ENCODE measurements at places on chromosomes 3 and 15.

- DNase-seq = no peak
Measured at GRCh38 chr3:69052472-69052898, 352 bp upstream of the TMF1 start.

GRCh38 chr15:91882858-91883586 lies 29.5 kb downstream of the SLCO3A1 start:
- no peak for DNase-seq

- DNase-seq = no peak
Measured at GRCh38 chr15:84949043-84949442, 32.6 kb upstream of the PDE8A start.

DNA sequence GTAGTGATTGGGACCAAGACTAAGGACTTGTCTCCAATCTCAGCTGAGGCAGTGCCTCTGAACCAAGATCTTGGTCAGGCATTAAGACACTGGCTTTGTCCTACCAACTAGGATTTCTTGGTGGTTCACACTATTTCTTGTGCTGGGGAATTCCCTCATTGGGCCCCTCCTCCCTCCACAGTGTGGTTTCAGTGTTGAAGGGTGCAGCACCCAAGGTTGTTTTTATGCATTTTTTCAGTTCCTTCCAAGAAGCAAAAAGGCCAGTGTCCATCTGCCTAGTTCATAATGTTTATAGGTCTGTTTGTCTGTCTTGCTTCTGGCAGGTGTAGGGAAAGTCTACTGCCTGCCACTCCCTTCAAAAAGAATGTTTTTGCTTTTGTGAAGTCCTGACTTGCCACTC lies 10.6 kb upstream of the ITPKA start:
- DNase-seq = no peak

GRCh38 chr3:139450159-139450558 lies 26.2 kb downstream of the RBP2 start:
- DNase-seq = no peak

DNA sequence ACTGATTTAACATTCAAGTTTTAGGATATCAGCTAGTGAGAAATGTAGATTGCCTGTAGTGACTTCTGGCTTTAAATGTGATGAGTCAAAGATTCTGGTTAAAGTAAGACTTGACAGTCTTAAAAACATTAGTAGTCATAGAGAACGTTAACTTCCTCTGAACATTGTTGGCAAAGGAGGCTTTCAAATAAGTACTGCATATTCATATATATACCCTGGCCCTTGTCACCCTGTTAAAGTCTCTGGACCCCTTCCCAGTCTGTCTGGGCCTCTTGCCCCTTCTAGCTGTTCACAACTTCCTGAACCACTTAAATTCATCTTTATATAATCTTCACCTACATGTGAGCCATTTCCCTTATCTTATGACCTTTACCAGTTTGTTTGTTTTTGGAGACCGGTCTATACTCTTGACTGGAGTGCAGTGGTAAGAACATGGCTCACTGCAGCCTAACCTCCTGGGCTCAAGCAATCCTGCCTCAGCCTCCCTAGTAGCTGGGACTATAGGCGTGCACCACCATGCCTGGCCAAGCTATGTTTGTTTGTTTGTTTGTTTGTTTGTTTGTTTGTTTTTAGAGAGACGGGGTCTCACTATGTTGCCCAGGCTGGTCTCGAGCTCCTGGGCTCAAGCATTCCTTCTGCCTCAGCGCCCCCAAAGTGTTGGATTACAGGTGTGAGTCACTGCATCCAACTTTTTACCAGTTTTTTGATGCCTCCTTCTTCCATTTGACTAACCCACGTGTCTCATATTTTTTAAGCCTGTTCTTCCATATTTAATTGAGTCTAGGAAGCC lies 64.4 kb upstream of the CRTC3 start:
- no peak for DNase-seq

GRCh38 chr15:70241561-70242320 lies 144.0 kb upstream of the TLE3 start:
- DNase-seq = no peak

DNA sequence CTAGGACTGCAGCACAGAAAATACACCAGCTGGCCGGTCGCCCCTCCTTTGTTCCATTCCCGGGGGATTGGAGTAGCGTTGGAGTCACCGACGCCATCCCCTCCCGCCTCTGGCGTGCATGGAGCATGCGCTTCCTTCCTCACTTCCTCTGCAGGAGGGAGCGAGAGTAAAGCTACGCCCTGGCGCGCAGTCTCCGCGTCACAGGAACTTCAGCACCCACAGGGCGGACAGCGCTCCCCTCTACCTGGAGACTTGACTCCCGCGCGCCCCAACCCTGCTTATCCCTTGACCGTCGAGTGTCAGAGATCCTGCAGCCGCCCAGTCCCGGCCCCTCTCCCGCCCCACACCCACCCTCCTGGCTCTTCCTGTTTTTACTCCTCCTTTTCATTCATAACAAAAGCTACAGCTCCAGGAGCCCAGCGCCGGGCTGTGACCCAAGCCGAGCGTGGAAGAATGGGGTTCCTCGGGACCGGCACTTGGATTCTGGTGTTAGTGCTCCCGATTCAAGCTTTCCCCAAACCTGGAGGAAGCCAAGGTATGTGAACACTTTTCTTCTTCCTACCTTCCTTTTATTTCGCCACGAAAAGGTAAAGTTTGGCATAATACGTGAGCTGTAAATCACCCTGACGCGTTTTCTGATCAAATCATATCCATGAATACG lies at the start of gene SCG3:
SCG3 (plus strand) TSS at position 201 of the 661 bp plus-strand sequence; CDS start at position 454, 253 bp downstream.
- DNase-seq = no peak

DNA sequence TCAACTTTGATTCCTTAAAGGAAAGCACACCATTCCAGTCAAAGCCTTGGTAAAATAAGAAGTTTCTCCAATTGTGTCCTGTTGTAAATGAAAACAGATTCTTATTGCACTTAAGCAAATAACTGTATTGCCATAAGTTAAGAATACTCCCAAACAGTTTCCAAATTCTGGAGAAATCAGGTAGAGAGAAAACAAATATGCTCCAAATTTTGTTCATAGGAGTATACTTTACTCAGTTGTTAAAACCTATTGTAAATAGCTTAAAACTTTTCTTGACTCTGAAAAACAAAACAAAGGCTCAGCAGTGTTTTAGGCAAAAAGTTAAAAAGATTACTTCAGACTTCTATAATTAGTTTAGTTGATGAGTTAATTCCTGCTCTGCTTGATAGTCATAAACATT lies 42.4 kb downstream of the LNP1 start:
- DNase-seq = no peak

DNA sequence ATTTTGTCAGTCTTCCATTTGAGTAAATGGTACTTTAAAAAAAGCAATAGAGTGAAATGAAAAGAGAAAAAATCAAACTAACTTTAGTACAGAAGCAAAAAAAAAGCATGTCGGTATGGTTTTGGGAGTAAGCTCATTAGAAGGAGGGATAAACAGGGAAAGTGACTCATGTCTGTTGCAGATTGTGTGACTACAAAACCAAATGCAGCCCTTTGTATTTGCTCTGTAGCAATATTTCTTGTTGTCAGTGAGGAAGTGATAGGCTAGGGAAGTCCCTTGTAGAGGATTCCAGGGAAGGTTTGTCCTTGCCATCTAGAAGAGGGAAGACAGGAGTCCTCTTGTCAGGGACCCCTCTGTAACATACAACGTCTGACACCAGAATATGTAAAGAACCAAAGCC lies 150.5 kb upstream of the POU1F1 start:
- DNase-seq = no peak

DNA sequence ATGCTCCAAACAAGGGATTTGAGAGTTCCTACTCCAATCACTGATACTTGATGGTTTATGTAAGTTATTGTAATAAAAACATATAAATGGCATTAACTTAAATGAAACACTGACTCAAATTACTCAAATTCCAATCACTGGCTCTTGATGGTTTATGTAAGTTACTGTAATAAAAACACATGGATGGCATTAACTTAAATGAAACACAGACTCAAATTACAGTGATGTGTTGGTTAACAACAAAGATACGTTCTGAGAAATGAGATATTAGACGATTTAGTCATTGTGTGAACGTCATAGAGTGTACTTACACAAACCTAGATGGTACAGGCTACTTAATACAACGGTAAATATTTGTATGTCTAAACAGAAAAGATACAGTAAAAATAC lies 6.6 kb downstream of the MOBP start:
- no peak for DNase-seq

DNA sequence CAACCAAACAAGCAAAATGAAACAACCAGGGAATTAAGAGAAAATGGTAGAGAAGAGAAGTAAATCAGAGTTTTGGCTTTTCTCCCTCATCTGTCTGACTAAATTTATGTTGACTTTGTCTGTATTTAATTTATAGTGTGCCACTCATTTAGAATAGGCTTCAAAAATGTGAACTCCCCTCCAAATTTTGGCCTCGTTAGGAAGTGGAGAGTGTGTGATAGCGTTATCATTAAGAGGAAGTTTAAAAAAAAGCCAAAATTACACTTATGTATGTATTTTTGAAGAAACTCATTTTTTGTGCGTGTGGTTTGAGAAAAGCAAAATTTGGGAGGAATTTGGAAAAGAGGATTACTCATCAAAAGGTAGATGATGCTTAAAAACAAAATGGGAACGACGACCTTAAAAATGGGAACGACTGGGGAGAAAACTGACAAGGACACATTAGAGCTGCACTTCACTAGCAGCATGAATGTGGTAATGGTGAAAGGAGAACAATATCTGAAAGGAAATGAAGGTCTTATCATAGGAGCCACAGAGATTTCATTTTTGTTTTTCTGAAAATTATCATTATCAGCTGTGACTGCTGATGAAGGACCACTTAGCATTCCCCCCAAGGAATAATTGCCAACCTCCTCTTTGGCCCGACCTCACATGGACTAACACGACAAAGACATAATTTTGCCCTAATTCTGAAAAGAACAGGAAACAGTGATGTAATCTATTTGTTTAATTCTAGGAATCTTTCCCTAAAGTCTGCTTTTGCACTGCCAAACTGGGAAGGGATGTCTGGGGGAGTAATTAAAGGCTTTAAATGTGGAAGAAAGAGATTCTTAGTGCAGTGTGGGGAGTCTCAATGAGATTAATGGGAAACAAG lies 163.2 kb upstream of the P2RY1 start:
- no peak for DNase-seq

DNA sequence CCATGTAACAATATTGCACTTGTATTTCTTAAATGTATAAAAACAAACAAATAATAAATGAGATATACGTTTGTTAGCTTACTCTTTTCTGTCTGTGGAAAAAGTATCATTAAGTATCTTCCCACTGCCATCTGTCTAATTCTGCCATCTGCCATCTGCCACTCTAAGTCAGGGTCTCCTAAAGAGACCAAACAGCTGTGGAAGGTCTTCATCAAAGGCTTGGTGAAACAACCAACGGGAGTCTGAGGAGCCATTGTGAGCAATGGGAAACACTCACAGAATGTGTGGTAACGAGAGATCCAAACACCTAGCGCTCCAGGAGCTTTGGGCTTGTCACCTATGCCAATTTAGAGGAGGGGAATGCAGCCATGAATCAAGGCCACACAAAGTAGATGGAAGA lies 28.7 kb upstream of the PFN2 start:
- DNase-seq = no peak

DNA sequence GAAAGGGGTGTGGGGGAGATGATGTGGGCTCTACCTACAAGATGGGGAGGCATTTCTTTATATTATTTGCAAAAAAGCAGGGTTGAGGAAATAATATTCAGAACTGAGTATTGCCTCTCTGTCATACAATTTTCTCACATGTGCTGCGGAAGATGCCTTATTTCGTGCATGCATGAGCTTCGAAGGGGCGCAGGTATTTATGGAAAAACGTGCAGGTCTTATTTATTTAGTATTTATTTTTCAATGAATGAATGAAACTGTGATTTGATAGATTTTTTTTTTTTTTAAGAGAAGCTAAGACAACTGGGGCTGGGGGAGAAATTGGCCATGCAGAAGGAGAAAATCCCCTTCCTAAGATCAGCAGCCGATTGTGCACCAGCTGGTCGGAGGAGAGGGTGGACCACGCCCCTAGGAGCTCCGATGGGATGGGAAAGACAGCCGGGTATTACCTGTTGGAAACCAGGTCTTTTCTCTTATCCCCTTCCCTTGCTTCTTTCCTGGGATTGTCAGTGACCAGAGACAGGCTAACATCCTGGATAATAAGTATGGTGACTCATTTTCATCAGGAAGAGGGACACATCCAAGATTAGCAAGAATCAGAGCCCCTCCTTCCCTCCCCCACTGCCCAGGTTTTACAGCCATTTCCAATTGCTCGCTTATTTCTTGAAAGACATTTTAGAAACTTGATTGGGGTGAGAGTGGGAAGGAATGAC lies 875 bp downstream of the GAP43 start:
- no peak for DNase-seq

DNA sequence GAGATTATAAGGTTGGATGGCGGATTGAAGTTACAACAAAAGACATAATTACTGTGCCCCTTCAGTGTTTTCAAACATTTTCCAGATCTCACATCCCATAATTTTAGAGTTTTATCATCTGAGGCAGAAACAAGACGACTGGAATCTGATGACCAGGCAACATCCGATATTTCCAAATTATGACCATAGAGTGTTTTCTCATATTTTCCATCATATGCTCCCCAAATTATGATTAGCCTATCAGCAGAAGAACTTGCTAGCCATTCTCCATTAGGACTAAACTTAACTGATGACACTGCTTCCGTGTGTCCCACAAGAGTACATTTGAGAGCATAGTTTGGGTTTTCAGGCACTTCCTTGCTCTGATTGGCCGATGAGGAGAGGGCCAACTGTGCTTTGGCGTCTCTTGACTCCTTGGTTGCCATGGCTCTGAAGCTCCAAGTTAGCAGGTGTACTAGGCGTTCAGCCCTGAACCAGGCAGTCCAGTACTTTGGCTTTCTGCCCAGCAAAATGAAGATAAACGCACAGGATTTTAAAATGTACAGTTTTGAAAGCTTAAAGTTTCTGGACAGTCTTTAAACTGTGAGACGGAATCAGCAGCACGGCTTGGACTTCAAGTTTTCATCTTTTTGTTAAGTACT lies 638 bp downstream of the WDR5B start:
- no peak for DNase-seq

- no peak for DNase-seq
Measured at GRCh38 chr3:108389372-108389771, 93.0 kb downstream of the HHLA2 start.

- DNase-seq = no peak
Measured at GRCh38 chr3:58624550-58624949, 42.0 kb downstream of the FAM3D start.

DNA sequence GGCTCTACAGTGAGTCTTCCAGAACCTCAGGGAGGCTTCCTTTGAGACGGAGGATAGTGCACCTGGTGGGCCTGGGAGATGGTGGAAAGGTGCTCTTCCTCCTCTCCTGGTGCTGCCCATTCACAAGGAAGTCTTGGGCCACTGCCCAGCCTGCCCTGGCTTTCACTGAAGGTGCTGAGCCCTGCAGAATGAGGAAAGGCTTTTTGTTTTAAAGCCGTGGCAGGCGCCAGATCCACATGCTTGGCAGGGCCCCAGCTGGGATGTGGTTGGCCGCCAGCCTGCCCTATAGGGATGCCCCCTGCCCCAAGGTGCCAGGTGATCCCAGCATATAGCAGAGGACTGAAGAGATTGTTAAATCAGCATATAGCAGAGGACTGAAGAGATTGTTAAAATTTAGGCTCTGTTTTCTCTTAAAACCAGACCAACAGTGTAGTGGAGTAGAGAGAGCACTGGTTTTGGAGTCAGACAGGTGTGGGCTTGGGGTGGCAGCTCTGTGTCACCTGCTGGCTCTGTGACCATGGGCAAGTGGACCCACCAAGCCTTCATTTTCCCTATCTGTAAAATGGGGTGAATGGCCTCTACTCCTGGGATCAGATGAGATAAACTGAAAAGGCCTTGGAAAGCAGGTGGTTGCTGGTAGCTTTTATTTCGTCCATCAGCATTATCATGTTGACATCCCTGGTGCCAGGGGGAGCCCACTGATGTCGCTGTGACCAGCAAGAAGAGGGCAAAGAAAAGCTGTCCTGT lies 53.3 kb downstream of the SLC6A6 start:
- no peak for DNase-seq
